ENCODE measurements at places on chromosomes 1 and 21. TPM values are rescaled to one million over a fixed set of nuclear protein-coding genes. Genes with fewer than 3 reads are reported as not detected.

DNA sequence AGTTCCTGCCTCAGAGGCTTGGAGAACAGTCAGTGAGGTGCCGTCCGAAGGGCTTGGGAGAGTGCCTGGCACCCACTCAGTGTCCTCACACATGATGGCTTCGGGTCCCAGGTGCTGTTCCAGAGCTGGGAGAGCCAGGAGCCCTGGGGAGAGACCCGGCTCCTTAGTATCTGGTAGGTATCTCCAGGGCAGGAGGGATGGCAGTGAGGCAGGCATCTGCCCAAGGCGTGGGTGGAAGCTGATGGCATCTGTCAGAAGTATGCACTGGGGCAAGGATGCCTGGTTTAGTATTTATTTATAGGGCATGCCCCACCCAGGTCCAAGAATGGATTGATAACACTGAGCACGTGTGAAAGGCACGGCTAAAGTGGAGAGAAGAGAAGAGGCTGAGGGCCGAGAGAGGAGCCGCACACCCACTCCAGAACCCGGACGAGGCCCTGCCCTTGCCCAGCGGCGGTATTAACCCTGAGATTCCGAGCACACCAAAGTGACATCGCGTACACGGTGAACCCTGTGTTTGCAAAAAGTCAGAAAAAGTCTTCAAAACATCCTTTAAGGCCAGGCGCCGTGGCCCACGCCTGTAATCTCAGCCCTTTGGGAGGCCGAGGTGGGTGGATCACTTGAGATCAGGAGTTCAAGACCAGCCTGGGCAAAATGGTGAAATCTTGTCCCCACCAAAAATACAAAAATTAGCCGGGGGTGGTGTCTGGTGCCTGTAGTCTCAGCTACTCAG is 2.4 kb downstream of the TP73 start:
- DNase-seq = no peak

- no peak for DNase-seq
Observed at GRCh38 chr1:114458237-114458777, 52.7 kb downstream of the TRIM33 start.

GRCh38 chr21:29164323-29164942 is 34.0 kb downstream of the MAP3K7CL start:
- DNase-seq = no peak

GRCh38 chr1:157566484-157567300 is 14.4 kb upstream of the FCRL5 start:
- DNase-seq = no peak

GRCh38 chr1:65059930-65060538 is 88.0 kb upstream of the AK4 start:
- no peak for DNase-seq

DNA sequence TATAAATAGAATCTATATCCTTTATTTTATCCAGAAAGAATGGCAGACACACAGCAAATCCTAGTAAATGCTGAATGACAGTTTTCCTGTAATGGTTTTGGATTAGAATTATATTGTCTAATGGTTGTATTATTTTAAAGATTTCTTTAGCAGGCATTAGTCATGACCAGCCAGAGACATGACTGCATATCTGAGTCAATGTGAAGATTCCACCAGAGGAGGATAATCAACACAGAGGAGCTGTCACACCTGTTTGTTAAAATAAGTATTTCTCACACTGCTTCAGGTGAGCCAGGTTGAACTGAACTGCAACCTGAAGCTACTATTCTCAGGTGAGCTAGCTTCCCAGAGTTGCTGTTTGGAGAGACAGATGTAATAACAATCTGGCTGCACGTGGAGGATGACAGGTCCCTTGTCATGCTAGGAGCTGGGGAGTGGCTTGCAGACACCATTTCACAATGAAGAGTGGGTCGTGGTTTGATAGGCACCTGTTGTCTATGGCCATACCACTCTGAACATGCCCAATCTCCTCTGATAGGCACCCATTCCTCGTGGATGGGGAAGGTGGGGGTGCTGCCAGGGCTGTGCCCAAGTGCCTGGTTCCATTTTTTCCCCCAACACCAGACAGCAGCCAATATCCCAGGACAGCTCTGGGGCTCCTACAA is 94.3 kb downstream of the KCNJ6 start:
- DNase-seq = no peak

GRCh38 chr1:246629030-246629429 is 62.8 kb downstream of the CNST start:
- no peak for DNase-seq

- DNase-seq = no peak
Observed at GRCh38 chr1:183636783-183637182, 1.2 kb upstream of the ARPC5 start.

GRCh38 chr1:216450227-216450626 is 27.0 kb upstream of the USH2A start:
- DNase-seq = no peak

- DNase-seq = no peak
Observed at GRCh38 chr1:156128308-156128653, 13.8 kb downstream of the LMNA start.

DNA sequence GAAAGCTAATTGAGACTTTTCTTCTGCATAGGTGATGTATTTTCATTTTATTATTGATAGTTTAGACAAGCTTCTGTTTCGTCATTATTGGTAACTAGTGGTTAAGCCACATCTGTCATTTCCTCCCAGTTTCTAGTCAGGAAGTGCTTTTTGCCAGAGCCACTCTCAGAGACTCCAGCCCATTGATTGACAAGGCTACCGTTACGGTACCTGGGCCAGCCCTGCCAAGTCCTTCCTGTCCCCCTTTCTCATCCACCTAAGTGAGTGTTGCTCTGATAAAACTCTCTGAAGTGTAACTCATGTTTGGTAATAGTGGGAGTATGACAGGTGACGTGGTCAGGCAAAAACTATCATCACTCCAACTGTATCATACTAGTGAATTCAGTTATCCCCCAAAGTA is 29.6 kb upstream of the AGL start:
- DNase-seq = peak; percentile 6

Gene DENND2C
- 2.3 TPM for total RNA-seq

Gene MCOLN2
- total RNA-seq = 3.7 TPM

Gene ST6GALNAC3
- total RNA-seq = 3.6 TPM

Gene TNFRSF8
- not detected for total RNA-seq

DNA sequence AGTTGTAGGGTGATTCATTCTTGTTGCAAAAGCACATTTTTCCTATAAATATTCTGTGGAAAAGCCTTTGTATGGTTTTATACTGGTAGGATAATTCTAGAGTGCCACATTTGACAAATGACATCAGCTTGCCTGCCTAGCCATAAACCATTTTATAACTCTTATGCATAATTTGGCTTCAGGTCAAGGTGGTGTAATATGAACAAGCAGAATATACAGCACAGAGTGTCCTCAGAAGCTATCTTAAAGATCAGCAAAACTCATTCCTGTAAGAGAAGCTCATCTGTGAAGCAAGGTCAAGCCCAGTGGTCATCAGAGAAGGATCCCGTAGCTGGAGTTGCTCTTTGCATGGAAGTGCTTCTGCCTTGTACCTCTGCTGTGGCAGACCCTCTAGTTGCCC is 24.0 kb upstream of the C1orf21 start:
- DNase-seq = no peak

DNA sequence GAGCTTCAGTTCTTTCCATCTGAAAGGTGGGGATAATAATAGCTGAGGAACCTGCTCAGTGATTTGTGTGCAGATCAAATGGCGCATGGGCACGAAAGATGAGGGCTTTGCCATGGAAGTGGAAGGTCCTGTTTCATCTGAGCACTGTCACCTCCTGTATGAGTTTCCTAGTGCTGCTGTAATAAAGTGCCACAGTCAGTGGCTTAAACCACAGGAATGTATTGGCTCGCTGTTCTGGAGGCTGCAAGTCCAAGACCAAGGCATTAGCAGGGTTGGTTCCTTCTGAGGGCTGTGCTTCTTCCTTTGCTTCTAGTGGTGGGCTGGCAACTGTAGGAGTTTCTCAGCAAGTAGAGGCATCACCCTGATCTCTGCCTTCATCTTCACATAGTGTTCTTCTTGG is 51.1 kb upstream of the RBM15 start:
- no peak for DNase-seq

All from naive thymus-derived CD8-positive, alpha-beta T cell (primary cell).